ENCODE measurements at places on chromosomes 3 and 15. TPM values are rescaled to one million over a fixed set of nuclear protein-coding genes. Genes with fewer than 3 reads are reported as not detected.

GRCh38 chr3:190303884-190304283 lies 18.4 kb downstream of the CLDN1 start:
- no peak for DNase-seq

GRCh38 chr3:42663581-42664437 lies 10.3 kb downstream of the ZBTB47 start:
- no peak for DNase-seq

- no peak for DNase-seq
These were observed 88.6 kb downstream of the GTPBP8 start for GRCh38 chr3:113079218-113079961.

GRCh38 chr3:111676211-111677006 lies 81.3 kb upstream of the ZBED2 start:
- DNase-seq: peak; percentile 59

- no peak for DNase-seq
These were observed 90.9 kb upstream of the AGBL1 start for GRCh38 chr15:85988741-85989140.

- DNase-seq: no peak
These were observed 156.2 kb downstream of the CLSTN2 start for GRCh38 chr3:140091143-140091542.

GRCh38 chr3:130894130-130894985 lies 474 bp downstream of the ATP2C1 start:
- peak; percentile 51 for DNase-seq

DNA sequence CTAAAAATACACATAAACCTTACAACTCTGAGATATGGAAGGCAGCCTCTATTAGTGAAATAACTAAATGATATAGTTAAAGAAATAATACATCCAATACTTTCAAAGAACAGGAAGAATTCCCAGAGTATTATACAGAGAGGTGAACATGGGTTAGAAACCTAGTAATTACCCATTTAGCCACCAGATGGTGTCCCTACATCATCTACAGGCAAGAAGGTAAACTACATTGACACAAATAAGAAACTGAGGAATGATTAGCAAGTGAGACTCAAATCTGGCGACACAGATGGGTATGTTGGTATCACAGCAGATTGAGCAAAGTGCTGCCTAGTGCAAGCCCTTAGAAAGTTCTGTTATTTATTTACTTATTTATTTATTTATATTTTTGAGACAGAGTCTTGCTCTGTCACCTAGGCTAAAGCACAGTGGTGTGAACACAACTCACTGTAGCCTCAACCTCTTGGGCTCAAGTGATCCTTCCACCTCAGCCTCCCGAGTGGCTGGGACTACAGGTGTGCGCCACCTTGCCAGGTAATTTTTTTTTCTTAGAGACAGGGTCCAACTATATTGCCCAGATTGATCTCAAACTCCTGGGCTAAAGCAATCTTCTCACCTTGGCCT lies 28.2 kb downstream of the NEK4 start:
- peak; percentile 27 for DNase-seq

- DNase-seq: no peak
These were observed 19.3 kb upstream of the TOPAZ1 start for GRCh38 chr3:44222337-44222736.

DNA sequence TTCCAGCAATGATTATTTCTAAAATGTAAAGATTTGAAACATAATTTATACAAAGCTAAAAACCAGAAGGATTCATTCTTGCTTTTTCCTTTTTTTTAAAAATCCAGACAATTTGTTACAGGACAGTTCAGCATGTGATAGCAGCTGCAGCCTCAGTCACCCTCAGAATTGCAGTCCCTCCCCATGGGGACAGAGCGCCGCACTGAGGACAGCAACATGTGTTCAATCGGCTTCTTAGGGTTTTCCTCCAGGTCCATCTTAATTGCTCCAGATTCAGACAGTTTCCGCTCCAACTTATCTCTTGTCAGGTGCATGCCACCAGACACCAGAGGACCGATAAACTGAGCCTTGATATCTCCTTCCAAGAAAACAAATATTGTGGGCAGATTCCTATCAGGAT lies 134.9 kb upstream of the TBC1D5 start:
- DNase-seq: no peak

GRCh38 chr3:126017362-126017761 lies 48.4 kb downstream of the ROPN1B start:
- DNase-seq: no peak

GRCh38 chr3:113247068-113247467 lies 35.7 kb downstream of the BOC start:
- DNase-seq: no peak

DNA sequence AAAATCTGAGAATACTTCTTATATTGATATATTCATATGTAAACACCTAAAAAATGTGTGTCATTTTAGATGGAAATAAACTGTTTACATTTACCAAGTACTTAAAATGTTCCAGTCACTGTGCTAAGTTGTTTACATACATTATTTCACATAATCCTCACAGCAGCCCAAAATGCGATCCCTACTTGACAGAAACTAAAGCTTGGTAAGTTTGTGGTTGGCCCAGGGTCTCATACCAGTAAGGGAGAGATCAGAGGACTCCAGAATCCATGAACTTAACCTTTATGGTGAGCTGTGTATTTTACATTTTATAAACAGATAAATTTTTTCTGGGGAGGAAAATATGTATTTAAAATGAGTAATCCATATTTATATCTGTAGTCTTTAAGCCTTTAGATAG lies 51.2 kb downstream of the SLC25A26 start:
- no peak for DNase-seq

DNA sequence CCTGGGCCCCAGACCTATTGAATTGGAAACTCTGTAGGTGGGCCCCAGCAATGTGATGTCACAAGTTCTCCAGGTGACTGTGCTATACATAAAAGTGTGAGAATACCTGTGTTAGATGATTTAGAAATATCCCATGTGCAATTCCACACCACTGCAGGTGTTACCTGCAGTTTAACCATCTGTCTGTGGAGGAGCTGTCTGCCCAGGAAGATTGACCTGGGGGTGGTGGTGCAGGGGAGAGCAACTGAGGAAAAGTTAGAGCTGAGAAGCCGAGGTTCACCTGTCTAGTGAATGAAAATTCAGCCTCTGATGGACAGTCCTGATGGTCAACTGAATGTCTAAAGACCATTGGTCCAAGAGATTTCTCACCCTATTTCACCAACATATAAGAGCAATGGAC lies 132.2 kb upstream of the SLC24A5 start:
- no peak for DNase-seq

GRCh38 chr3:96753124-96753523 lies 61.3 kb upstream of the EPHA6 start:
- no peak for DNase-seq

The FRMD5 gene
- total RNA-seq: 1.8 TPM

The SNX33 gene
- 23.6 TPM for total RNA-seq

The ECE2 gene
- 0.19 TPM for total RNA-seq

The ERICH6 gene
- not detected for total RNA-seq

The DNAH12 gene
- 0.16 TPM for total RNA-seq

The SIN3A gene
- total RNA-seq: 52.6 TPM

The KIF15 gene
- 2.4 TPM for total RNA-seq

The MED12L gene
- 0.55 TPM for total RNA-seq

The KBTBD8 gene
- total RNA-seq: 1.9 TPM

The PDZRN3 gene
- 18.5 TPM for total RNA-seq

The KLHL40 gene
- not detected for total RNA-seq

All from mucosa of descending colon (tissue), 3 donors.